ENCODE measurements at places on chromosomes 5 and 9.

DNA sequence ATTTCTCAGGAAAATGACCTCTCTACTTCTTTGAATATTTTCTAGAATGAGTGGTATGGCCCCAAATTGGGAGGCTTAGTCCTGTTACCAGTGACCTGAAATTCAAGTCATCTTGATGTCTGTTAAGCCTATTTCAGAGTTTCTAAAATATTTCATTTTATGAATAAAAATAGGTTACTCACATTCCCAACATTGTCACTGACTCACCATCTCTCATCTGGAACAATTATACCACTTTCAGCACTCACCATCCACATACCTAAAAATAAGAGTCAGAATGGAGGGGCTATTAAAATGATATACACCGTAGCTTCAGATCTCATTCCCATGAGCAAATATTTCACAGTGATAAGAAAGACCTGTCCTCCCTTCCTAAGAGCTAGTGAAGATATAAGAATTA is 71.8 kb downstream of the KIAA1958 start:
- no peak for DNase-seq

GRCh38 chr9:76438841-76439588 is 20.0 kb upstream of the GCNT1 start:
- DNase-seq = no peak

DNA sequence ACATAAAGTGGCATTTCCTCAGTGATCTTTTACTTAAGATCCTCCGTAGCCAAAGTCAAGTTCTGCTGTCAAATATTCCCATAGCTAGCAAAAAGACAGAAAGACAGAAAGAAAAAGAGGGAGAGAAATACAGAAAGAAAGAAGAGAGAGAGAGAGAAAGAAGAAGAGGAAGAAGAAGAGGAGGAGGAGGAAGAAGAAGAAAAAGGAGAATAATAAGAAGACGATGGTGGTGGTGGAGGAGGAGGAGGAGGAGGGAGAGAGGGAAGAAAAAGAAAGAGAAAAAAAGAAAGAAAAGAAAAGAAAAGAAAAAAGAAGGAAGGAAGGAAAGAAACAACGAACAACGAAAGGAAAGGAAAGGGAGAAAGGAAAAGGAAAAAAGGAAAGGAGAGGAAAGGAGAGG is 54.1 kb downstream of the FAT2 start:
- DNase-seq = no peak

DNA sequence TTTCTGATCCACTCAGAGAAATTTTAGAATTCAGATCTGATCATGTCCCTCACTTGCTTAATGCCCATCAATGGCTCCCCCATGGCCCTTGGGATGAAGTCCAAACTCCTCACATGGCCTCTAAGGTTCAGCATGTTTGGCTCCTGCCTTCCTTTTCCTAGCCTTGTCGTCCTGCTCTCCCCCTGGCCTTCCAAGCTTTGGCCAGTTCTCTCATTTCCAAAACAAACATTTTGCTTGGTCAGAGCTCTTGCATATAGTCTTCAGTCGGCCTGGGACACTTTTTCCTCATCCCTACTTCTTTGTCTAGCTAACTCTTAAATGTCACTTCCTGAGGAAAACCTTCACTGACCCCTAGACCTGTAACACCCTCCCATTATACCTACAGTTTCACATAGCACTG is 37.1 kb upstream of the PPP3R2 start:
- DNase-seq = no peak

- no peak for DNase-seq
These were observed 1072.3 kb downstream of the MAT2B start for GRCh38 chr5:164577742-164578141.

DNA sequence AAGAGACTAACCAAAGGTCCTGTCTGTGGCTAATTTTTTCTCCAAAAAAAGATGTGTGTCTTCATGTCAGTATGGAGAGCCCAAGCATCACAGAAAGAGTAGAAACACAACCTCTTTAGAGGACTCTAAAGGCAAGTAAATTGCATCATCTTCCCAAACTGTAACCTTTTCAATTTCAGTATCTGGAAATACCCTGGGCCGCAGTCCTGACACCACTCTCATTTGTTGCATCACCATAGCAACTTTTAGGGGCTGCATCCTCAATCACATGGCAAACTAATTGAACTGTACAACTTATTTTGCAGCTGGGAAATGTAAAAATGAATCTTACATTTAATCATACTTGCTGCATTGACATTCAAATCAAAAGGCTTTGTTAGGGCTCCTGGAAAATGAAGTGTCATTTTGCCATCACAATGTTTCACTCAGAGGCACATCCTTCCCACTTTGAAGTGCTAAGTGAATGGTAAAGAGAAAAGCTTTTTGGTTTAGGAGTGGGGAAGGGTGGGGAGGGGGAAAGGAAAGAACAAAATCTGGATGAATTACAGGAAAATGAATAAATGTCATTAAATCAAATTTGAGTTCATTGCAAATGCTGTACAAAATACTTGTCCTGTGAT is 60.6 kb upstream of the GRIA1 start:
- DNase-seq = no peak

- no peak for DNase-seq
These were observed 495.7 kb downstream of the TLE1 start for GRCh38 chr9:81193362-81194339.

- DNase-seq = no peak
These were observed 2144.3 kb upstream of the C9orf72 start for GRCh38 chr9:29717631-29718030.

GRCh38 chr5:135392256-135392655 is 6.8 kb downstream of the MACROH2A1 start:
- DNase-seq = no peak

- no peak for DNase-seq
These were observed 246.6 kb upstream of the CCNG1 start for GRCh38 chr5:163190784-163191183.

- DNase-seq = no peak
These were observed 802 bp downstream of the SPIN1 start for GRCh38 chr9:88388886-88389605.

DNA sequence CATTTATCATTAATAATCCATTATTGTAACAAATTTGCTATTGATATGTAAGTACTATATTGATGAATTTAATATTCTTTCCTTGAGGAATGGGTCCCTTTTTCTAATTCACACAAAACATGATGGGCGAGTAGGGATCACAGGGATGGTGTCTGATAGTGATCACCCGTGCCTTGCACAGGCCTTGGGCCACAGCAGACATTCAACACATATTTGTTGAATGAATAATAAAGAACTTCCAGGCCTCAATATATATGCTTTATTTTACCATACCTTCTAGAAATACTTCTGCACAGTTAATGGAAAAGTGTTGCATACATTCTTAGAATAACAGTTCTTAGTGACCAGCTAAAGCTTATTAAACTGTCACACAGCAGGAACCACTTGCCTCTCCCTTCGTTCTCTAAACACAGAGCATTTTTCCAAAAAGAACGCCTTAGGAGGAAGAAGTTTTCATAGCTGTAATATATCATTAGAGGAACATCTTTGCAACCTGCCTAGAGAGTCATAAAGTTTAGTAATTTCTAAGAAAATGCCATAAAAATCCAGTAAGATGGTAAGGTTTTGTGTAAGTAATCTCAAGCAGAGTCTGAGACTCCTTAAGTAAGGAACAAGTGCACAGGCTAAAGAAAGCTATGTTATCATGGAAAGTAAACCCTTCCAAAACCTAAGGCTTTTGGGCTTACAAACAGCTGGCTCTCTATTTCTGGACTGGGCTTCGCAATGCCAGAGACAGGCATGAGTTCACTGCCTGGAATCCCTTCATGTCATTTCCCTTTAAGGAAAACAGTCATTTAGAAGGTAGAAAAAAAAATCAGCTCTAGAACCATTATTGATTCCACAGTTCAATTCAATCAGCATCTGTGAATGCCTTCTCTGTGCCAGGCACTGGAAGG is 17.7 kb downstream of the TTLL11 start:
- DNase-seq = no peak

DNA sequence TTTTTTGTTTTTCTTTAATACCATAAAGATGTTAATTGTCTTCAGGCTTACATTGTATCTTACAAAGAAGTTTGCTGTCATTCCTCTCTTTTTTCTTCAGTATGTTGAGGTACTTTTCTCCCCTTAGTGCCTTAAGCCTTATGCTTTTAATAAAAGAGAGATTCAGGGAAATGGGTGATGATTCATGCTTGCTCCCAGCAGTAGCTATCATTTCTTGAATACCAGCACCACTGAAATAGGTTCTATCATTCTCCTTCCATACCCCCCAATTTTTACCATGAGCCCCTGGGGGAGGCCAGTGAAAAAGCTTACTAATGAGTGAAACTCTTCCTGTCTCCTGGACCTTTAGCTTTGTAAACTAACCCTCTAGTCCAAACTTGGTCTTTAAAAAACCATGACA is 165.0 kb downstream of the FBXL7 start:
- DNase-seq = no peak

DNA sequence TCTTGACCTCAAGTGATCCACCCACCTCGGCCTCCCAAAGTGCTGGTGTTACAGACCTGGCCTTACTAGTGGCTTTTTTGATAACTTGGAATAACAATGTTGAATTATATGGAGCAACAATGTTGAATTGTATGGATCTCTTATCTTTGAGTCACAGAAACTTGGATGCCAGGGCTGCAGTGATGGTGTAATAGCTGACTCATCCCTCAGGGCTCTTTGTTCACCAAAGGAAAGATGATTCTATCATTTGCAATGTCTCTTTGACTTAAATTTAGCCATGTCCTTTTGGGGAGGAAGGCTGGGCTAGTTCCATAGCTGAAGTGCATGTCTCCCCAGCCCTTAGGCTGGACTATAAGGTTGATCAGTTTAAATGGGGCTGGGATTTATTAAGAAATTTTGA is 172.3 kb downstream of the PDZD2 start:
- no peak for DNase-seq

DNA sequence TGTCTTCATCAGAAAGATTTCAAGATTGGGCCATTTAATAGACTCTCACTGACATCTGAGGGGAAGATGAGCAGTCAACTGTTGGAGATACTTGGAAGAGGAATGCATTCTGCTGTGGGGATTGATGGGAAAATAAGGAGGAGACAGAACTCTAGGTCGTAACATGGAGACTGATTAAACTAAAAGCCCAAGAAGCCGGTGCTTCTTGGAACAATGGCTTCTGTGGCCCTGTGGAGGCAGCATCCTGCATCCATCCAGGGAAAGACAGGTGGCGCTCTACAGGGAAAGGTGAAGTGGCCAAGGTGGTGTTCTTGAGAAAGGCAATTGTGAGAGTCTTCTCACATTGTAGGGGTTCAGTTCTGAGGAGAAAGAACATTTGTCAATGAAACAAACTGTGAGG is 31.3 kb downstream of the ZFAND5 start:
- DNase-seq = no peak
